ENCODE measurements at places on chromosomes 5 and 9. TPM values are rescaled to one million over a fixed set of nuclear protein-coding genes. Genes with fewer than 3 reads are reported as not detected.

The PDE8B gene
- polyA plus RNA-seq, result 0.37 TPM

The B4GALT1 gene
- polyA plus RNA-seq, result 50.2 TPM

The GNE gene
- polyA plus RNA-seq, result 6.7 TPM

The ARRDC1 gene
- polyA plus RNA-seq, result 15.9 TPM

The OR2V2 gene
- polyA plus RNA-seq, result not detected

The TAF11L9 gene
- polyA plus RNA-seq, result not detected

DNA sequence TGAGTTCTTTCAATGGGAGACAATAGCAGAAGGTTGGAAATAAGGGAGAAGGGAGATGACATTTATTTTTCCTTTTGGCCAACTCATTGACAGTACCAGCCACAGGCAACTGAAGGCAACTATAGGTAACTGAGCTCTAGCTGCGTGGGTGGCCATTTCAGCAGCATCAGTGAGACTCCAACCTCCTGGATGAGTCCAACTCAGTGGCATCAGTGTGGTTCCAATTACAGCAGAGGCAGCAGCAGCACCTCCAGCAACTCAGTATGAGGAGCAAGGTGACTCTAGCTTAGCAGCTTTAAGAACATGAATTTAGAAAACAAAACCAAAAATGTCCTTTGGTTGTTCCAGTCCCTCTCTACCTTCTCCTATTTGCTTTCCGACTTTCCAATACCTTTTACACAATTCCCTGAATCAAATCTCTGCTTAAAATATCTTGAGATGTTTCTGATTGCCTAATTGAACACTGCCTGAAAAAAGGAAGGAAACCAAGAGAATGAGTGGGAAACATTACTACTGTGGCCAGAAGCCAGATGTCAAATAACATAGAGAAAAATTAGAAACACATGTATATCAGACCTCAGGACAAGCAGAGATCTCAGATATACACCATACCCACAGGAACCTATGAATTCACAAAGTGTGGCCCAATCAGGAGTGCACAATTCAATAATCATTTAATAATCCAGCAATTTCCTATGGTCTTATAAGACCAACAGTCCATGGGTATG, 166.5 kb upstream of the RORB start:
- H3K4me1 ChIP-seq, result no peaks in the 10 kb centered on the region
- H3K27me3 ChIP-seq, result no peaks in the 10 kb centered on the region
- H3K27ac ChIP-seq, result no peak overlapping the region
- no peaks in the 10 kb centered on the region for H3K36me3 ChIP-seq
- no peak for DNase-seq

GRCh38 chr5:38891563-38891962, 45.8 kb downstream of the OSMR start:
- no peaks in the 10 kb centered on the region for H3K4me1 ChIP-seq
- no peaks in the 10 kb centered on the region for H3K27me3 ChIP-seq
- no peaks in the 10 kb centered on the region for H3K36me3 ChIP-seq
- no peak for DNase-seq
- no peak overlapping the region for H3K4me3 ChIP-seq
- no peak overlapping the region for H3K27ac ChIP-seq

DNA sequence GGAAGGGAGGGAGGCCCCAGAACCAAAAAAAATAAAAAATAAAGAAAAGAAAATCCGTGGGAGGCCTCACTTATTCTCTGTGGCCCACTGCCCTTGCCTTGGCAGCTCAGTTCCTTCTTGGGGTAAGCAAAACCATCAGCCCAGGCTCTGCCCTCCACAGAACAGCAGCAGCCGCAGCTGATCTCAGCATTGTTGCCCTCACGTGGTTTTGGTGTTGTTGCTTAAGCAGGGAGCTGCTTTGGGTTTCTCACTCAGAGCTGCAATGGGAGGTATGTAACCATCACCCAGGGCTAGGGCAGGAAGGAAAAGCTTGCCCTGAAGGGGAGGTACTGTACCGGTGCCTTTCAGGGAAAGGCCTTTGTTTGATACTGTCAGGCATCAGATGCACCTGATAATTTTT, 374.7 kb upstream of the WWC1 start:
- no peak for DNase-seq
- no peaks in the 10 kb centered on the region for H3K36me3 ChIP-seq
- H3K4me3 ChIP-seq, result no peak overlapping the region
- H3K4me1 ChIP-seq, result no peaks in the 10 kb centered on the region

DNA sequence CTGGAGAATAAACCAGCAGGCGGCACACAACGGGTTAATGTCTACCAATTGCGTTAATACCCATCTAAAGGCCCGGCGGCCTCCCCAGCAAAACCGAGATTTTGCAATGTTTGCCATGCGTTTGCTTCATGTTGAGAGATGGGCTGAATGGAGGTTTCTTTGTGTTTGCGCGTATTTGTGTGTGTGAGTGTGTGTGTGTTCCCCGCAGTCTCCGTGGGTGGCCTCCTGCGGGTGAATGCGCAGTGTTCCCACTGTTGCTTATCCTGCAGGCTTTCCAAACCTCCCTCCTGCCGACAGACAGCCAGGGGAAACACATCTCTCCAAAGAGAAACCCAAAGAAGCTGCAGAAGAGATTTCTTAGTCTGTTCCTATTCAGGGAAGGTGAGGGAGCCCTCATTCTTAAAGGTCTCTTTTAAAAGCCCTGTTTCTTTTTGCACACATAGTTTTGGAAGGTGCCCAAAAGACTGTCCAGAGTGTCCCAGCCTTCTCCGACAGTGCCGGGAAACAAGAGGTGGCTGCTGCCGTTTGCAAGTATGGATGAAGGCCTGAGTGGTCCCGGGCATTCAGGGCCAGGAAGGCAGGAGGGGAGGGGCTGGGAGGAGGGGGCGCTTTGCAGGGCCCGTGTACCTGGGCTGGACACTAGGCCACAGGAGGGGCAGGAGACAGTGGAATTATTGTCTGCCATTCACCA, 103.8 kb upstream of the ERCC6L2 start:
- H3K4me3 ChIP-seq, result no peak overlapping the region
- no peaks in the 10 kb centered on the region for H3K36me3 ChIP-seq

DNA sequence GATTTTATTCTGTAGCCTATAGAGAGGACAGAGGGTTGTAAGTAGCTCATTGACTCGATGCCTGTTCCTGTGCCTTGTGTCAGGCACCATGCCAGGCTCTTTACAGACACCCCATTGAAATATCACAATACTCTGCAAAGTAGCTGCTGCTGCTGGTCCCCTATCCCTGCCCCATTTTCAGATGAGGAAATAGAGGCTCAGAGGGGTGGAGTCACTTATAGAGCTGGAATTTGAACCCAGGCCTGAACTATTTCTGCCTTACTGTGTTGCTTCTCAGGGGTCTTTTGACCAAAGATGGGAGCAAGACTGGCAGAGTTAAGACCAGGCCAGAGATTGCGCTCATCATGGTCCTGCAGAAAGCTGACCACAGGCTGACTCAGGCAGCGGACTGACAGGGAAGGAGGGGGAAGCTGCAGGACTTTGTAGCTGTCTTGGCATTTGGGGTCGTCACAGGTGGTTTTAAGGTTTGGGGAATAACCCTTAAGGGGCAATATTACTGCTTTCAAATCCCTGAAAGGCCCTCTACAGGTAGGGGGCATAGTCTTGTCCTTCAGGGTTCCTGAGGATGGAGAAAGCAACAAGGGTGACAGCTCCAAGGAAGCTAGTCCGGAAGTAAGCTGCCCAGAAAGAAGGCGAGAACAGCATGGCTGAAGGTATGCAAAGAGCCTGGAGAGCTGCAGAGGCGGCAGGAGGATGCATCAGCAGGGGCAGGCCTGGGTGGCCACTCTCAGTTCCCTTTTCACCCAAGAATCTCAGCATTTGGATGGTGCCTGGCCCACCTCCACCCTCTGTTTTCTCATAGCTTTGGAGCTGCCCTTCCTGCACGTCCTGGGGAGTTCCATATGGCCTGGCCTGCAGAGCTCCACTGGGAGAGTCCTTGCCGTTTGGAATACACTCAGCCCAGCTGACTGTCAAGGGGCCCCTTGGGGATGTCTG, 18.3 kb upstream of the NDST1 start:
- H3K27me3 ChIP-seq, result no peaks in the 10 kb centered on the region
- peak; percentile 56 for DNase-seq
- H3K27ac ChIP-seq, result peak overlapping the region; percentile 72
- H3K4me1 ChIP-seq, result peaks cover 47% of the 10 kb centered on the region

- no peaks in the 10 kb centered on the region for H3K27me3 ChIP-seq
- H3K4me1 ChIP-seq, result no peaks in the 10 kb centered on the region
- no peak for DNase-seq
- H3K27ac ChIP-seq, result no peak overlapping the region
These were observed 219.9 kb downstream of the CDK5RAP2 start for GRCh38 chr9:120360046-120360445.

DNA sequence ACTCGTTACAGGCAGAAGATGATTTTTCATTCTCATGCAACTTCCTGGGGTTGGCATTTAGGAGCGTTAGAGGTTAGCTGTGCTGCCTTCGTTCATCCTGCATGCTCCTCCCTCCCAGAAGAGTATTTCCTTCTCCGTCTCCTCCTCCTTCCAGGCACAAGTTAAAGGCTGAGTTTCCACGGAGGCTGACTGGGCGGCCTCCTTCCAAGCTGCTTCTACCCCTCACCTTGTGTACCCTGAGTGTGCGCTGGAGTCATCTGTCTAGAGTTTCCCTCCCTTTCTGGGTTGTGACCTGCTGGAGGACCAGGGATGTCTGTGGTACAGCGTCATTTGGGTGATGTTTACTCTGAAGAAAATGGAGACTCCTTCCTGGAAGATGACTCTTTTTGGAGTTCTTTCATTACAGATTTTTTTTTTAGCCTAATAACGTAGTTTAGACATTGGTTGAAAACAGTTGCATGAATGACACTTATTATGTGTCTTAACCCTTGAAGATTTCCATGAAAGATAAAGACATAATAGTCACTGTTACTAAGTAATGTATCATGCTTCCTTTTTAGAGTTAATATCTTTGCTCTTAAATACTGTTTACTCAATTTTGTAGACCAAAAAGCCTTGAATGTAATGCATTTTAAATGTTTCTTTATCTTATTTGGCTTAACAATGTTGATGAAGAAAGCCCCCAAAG, 146.9 kb downstream of the TENT4A start:
- H3K36me3 ChIP-seq, result no peaks in the 10 kb centered on the region
- no peaks in the 10 kb centered on the region for H3K27me3 ChIP-seq
- no peak overlapping the region for H3K4me3 ChIP-seq
- no peak overlapping the region for H3K27ac ChIP-seq

DNA sequence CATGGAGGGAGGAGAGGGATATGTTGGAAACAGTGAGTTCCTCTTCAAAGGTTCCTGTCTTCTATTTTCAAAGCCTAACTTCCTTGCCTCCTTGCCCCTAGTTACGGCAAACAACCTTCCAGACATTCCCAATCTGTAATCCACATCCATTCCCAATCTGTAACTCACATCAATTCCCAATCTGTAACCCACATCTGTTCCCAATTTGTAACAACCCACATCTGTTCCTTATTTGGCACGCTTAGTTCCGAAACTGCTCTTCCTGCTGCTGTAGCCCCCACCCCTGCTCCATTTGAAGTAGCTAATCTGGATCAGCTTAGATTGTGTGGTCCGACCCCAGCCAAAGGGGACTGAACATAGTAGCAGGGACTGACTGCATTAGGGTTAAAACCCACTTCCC, 23.9 kb upstream of the IDNK start:
- H3K27me3 ChIP-seq, result no peaks in the 10 kb centered on the region
- H3K4me3 ChIP-seq, result no peak overlapping the region
- no peak for DNase-seq
- no peak overlapping the region for H3K27ac ChIP-seq

GRCh38 chr5:178642351-178642909, 15.6 kb upstream of the CLK4 start:
- H3K27ac ChIP-seq, result no peak overlapping the region
- no peak overlapping the region for H3K4me3 ChIP-seq
- no peak for DNase-seq
- H3K36me3 ChIP-seq, result no peaks in the 10 kb centered on the region
- H3K4me1 ChIP-seq, result no peaks in the 10 kb centered on the region

DNA sequence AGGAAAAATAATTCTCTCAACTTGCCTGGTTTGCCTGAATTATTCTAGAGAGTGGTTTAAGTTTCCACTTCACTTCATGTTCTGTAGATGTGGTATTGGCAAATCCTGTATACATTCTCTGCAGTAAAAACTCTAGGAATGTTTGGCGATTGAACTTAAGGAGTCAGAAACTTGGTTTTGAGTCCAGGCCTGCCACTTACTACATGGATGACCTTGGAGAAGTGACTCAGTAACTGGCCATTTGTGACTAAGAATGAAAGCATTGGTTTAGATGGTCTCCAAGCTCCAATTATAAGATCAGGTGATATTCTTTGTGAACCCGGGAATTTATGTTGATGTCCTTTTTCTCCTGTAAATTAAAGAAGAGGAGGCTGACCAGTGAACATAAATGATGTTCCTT, 233.8 kb downstream of the GAS1 start:
- no peaks in the 10 kb centered on the region for H3K4me1 ChIP-seq
- no peak for DNase-seq
- no peak overlapping the region for H3K4me3 ChIP-seq
- no peaks in the 10 kb centered on the region for H3K27me3 ChIP-seq

- H3K27me3 ChIP-seq, result no peaks in the 10 kb centered on the region
- H3K4me1 ChIP-seq, result no peaks in the 10 kb centered on the region
- peaks cover 2% of the 10 kb centered on the region for H3K36me3 ChIP-seq
- DNase-seq, result no peak
These were observed 24.3 kb downstream of the CENPP start for GRCh38 chr9:92349771-92350739.

- DNase-seq, result no peak
- H3K27ac ChIP-seq, result no peak overlapping the region
- no peaks in the 10 kb centered on the region for H3K27me3 ChIP-seq
- H3K36me3 ChIP-seq, result no peaks in the 10 kb centered on the region
- no peak overlapping the region for H3K4me3 ChIP-seq
These were observed 391.1 kb downstream of the TLE4 start for GRCh38 chr9:79962836-79963235.

DNA sequence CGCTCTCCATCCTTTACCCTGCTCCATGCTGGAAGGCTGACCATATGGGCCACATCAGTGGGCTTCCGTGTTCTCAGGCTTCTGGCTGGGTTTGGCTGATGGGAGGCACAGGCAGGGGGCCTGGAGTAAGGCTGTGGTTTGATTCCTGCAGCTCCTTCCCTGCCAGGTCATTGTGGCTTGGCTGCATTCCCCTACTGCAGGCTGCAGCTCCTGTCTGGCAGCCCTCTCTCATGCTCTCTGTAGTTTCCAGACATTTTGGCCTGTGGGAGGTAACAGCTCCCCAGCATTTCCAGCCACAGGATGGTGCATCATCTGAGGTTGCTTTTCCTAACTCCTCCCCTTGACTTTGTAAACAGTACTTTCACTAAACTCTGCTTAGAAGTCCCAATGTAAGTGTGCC, 102.0 kb upstream of the PTPN3 start:
- H3K4me3 ChIP-seq, result no peak overlapping the region
- no peak overlapping the region for H3K27ac ChIP-seq
- DNase-seq, result no peak
- no peaks in the 10 kb centered on the region for H3K27me3 ChIP-seq
- no peaks in the 10 kb centered on the region for H3K4me1 ChIP-seq

DNA sequence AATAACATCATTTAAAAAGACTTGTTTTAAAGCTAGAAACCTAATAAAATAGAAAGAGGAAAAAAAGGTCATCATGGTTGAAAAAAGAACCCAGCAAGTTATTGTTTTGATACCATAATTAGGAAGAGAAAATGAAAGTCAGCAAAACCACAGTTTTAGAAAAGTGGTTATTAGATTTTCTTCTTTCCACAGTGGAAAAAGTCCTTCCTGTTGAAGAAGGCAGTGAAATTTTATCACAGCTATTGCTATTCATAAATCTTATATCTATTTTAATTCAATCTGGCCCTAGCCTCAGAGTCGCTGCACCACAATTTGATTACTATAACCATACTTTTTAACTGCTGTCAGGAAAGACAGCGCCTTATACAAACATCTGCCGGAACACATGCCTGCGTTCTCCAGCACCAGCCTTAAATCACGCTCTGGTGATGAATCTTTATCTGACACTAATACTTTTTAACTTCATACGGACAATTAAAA, 60.3 kb downstream of the MAPKAP1 start:
- H3K36me3 ChIP-seq, result no peaks in the 10 kb centered on the region
- peak overlapping the region; percentile 54 for H3K4me3 ChIP-seq
- no peaks in the 10 kb centered on the region for H3K27me3 ChIP-seq
- H3K4me1 ChIP-seq, result peaks cover 71% of the 10 kb centered on the region

All from GM12878 (cell line).